ENCODE measurements at places on chromosomes 11 and 22.

DNA sequence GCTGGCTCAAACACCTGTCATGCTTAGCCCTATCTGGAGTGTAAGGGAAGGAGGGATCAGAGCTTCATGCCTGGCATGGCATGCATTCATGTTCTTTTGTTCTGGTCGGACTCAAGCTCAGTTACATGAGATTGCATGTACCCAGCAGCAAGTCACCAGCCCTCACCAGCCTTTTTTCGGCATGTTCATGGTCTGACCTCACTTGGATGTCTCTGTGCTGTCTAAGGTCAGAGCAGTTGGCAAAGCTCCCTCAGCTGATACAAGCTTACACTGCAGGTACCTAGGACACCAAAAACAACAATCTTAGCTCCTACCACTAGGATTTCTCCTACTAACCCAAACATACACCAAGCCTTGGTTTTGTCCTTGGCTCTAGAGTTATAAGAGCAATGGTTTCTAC lies 152.6 kb downstream of the BARX2 start:
- DNase-seq, result no peak

GRCh38 chr11:123478352-123478987 lies 48.4 kb downstream of the GRAMD1B start:
- DNase-seq, result peak; percentile 85

DNA sequence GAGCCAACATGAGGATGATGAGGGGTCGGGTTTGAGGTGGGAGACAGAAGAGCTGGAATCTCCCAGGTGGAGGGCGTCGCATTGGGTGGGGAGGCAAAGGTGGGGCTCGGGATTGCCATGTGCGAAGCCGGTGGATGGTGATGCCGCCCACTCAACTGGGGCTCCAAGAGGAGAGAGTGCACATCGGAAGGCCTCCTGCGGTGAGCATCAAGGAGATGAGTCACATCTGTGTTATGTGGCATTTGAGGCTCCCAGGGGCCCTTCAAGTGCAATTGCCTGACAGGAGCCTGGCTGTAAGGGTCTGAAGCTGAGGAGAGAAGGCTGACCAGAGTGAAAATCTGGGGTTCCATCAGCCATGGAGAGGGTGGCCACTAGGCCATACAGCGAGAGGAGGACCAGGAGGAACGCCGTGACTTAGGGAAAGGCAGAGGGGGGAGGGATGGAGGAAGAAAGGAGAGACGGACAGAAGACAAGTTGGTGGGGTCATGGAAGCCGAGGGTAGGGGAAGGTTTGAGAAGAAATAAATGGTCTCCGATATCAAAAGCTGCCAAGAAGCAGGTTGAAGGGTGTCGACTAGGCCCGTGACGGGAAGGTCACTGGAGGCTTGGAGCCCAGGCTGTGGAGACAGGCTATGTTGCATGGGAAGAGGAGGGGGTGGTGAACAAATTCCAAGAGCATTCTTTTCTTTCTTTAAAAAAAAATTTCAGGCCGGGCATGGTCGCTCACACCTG lies 21.3 kb downstream of the RASD2 start:
- peak; percentile 85 for DNase-seq

DNA sequence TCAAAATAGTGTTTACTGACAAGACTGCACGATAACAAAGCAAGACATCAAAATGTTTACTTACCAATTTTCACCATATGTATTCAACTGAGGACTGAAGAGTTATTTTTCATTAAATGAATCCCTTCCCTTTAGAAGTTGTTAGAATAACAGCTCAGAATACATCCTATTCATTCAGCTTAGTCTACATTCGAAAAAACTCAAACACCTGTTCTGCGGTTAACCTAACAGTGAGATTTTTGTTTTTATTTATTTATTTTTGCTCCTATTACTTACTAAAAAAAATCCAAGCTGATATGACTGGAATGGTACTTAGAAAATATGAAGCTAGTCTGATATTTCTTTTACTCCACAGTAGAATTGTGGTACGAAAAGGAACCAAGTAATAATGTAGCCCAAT lies 10.0 kb downstream of the KCNA4 start:
- no peak for DNase-seq

- DNase-seq, result no peak
Observed at GRCh38 chr22:25369041-25369440, 149.6 kb downstream of the CRYBB2 start.

- DNase-seq, result peak; percentile 32
Observed at GRCh38 chr11:11587122-11587521, 34.7 kb downstream of the GALNT18 start.

DNA sequence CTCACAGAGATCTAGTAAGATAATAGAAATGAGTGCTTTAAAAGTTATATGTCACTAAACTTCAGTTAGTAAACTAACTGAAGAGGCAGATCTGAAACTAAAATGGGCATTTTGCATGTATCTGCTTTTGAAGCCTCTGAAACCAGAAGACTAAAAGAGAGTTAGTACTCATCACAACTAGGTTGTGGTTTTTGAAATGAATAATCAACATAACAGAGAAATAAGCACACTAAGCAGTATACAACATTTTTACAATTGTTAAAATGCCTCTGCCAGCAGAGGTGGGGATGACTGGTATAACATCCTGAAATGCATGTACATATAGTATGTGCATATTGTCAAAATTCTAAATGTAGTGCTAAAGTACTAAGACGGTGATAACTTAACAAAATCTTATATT lies 564.5 kb downstream of the DLG2 start:
- DNase-seq, result no peak

- no peak for DNase-seq
Observed at GRCh38 chr11:119520966-119521365, 98.0 kb upstream of the THY1 start.

DNA sequence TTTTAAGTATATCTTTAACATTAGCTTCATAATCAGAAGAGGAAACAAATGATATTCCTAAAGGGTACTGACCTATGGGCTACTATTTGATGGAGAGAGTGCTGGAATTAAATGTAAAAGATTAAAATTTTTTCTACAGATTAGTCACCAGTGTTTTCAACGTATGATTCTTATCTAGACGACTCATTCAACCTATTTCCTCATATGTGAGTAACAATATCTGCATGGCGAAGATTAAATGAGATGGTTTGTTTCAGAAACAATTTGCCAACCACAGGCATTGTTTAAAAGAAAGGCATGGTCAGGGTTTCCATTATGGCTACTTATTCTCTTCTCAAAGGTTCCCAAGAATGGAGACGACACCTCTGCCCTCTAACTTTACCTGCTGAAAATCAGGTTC lies 20.4 kb downstream of the OR56B4 start:
- no peak for DNase-seq

- peak; percentile 63 for DNase-seq
Observed at GRCh38 chr11:75946531-75947530, 131.8 kb downstream of the UVRAG start.

DNA sequence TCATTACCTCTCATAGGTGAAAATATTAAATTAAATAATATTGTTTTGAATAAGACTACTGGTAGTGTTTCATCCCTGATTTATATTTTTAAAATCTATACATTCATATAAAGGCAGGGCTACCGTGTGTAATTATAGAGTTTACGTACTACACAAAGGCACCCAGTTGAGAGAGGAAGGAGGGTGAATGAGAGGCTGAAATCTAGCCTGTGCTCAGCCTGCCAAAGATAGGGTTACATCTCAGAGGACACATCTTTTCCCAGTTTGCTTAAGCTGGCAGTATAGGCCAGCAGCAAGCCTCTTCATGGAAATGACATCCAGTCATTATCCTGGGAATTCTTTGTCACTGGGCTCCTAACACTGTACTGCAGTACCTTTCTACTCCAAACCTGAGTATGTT lies 7.5 kb upstream of the B3GNT6 start:
- no peak for DNase-seq

DNA sequence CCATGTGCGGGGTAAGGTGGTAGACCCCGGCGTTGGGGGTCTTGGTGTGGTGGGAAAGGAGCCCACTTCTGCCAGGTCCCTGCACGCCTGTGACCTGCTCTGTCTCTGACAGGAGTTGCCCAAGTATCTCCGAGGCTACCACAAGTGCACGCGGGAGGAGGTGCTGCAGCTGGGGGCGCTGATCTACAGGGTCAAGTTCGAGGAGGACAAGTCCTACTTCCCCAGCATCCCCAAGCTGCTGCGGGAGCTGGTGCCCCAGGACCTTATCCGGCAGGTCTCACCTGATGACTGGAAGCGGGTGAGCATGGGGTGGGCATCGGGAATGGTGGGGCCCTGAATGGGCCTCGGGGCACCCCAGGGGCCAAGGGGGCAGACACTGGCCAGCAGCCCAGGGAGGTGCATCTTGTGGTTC lies 83.0 kb downstream of the MYO7A start:
- DNase-seq, result no peak

- DNase-seq, result no peak
Observed at GRCh38 chr11:13859892-13860291, 102.6 kb upstream of the SPON1 start.

- no peak for DNase-seq
Observed at GRCh38 chr11:98155696-98156095, 865.1 kb upstream of the CNTN5 start.

GRCh38 chr11:83087035-83087434 lies 15.3 kb upstream of the RAB30 start:
- DNase-seq, result no peak

- no peak for DNase-seq
Observed at GRCh38 chr11:20887137-20887536, 217.8 kb downstream of the NELL1 start.

DNA sequence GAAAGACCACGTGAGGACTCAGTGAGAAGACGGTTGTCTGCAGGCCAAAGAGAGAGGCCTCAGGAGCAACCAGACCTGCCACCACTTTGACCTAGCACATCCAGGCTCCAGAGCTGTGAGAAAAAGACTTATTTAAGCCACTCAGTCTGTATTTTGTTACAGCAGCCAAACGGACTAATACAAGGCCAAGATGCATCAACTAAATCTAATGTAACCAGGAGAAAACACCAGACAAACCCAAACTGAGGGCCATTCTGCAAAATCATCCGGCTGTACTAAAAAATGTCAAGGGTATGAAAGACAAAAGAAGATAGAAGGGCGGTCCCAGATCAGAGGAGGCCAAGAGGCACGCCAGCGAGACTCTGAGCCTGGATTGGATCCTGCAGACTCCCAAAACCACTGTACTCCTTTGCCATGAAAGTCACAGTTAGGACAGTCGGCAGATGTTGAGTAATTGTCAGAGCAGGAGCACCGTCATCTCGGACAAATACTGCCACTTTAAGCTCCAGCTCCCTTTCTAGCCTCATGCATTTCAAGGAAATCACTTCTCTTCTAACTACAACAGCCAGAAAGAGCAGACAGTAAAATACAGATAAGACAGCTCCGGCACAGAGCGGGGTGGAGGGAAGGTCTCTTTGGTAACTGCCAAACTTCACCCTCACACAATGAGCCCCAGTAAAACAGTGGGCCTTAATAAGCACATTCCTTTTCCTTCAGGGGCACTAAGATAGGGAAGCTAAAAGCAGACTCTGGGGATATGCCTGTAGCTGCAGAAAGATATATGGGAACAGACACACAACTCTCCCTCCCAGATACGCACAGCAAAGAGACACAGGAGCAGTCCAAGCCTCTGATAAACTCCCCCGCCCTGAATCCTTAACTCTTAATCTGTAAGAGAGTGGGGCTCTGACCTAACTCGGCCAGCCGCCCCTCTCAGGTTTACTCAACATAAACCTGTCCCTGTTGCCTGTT lies 3.5 kb upstream of the ZP1 start:
- DNase-seq, result no peak

DNA sequence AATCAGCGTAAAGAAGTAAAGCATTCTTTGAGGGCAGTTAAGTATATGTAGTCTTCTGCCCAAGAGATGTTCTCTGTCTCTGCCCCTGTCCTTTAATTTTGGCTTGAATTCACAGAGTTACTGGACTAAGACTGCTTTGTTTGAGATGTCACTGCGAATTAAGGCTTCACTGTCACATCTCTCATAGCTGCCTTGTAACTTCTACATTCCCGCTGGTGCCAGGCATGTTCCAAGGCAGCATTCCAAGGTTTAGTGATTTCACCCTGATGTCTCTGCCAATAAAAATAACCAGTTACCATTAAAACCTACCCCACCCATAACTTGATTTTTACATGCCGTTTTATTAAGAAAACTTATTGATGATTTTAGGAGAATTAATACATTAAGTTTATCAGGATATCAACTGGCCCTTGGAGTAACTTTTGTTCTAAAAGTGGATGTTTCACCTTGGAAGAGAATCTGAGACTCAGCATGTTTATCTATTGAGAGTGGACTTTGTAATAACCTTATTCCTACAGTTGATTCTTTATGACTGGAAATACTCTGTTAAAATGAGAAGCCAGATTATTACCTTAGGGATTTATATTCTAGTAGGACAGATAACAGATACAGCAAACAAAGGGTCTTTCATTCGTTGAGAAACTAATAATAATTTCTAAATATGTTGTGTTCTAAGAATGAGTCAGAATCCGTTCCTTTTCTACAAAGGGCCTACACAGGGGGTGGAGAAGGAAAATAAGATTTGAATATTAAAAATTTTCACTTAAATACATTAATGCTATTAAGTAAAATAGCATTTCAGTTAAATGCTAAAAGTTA lies 110.2 kb downstream of the UVRAG start:
- DNase-seq, result no peak

- no peak for DNase-seq
Observed at GRCh38 chr11:120893440-120894201, 130.3 kb upstream of the TBCEL start.

DNA sequence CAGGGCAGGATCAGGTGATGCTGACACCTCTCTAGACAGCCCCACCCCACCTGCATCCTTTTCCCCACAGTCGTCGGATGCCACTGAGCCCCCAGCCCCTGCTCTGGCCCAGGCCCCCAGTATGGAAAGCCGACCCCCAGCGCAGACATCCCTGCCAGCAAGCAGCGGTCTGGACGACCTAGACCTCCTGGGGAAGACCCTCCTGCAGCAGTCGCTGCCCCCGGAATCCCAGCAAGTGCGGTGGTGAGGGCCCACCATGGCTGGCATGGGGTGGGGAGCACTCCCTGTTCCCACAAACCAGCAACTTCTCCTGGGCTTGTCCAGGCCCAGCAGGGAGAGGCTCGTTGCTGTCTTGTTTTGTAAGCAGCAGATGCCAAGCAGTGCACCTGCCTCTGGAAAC lies 9.5 kb upstream of the SH3BP1 start:
- DNase-seq, result no peak

- no peak for DNase-seq
Observed at GRCh38 chr22:37500745-37501609, 14.8 kb upstream of the MFNG start.

DNA sequence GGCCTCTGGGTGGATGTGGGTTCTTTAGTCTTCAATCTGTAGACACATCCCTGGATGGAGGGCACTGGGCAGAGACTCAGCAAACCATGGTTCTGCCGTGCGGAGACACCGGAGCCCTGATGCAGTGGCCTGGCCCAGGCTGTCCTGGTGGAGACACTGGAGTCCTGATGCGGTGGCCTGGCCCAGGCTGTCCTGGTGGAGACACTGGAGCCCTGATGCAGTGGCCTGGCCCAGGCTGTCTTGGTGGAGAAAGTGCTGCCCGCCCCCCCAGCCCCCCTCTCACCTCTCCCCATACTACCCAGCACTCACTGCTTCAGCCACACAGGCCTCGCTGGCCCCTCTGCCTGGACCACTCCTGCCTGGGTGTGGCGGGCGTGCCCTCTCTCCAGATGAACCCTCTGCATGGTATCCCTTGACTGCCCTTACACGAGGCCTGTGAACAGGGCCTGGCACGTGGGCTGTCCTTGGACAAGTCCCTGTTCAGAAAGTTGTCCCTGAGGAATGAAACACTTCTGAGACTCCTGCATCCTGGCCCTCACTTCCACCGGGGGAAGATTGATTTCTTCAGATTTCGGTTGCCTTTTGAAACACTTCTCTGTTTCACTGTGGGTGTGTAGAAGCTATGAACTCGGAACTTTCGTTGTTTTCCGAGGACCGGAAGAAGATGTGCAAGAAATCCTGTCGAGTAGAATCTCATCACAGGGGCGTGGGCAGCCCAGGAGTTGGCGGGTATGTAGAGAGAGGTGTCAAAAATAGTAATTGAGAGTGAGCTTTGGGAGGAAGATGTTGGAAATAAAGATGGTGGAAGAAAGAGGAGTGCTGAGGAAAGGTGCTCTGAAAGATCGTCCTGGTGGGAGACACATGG lies 26.2 kb downstream of the IGHMBP2 start:
- no peak for DNase-seq

Measured in fibroblast of upper back skin (primary cell).